Mesendoderm (in vitro differentiated cells): ENCODE measurements at places on chromosomes 12 and 14.

DNA sequence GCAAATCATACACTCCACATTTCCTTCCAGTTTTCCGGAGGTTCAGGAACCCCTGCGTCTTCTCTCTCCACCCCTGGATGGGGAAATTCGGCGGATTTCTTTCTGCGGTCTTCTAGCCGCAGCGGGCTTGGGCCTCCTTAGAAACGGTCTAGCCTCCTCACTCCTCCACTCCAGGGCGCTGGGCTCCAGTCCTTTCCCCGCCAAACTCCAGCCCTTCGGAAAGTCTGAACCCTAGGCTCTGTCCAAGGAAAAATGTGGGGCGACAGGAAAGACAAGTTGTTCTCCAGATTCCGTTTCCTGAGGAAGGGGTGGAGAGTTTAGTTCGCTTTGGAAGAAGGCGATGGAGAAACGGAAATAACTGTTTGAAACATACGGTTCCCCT lies 1.4 kb upstream of the HOXC10 start:
- DNase-seq: peak; percentile 18

- DNase-seq: no peak
Measured at GRCh38 chr14:70759398-70759797, 49.9 kb downstream of the MAP3K9 start.

DNA sequence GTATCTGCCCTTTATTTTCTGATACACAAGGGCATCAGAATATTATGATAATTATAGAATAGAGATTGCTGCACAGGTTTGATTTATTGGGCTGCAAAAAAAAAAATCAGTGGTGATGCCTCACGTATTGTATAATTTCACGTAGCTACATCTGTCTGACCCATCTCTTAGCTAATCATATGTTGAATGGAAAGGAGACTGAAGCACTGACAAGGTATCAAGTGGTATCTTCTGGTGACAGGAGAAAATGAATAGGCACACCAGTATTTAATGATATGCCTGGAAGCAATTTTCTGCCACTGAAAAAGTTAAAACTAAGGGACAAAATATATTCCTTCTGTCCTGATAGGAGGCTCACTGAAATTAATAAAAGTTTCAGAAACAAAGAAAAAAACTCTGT lies 837.2 kb upstream of the FBXO33 start:
- DNase-seq: no peak

- no peak for DNase-seq
Measured at GRCh38 chr12:50203691-50204090, 36.5 kb upstream of the CERS5 start.

DNA sequence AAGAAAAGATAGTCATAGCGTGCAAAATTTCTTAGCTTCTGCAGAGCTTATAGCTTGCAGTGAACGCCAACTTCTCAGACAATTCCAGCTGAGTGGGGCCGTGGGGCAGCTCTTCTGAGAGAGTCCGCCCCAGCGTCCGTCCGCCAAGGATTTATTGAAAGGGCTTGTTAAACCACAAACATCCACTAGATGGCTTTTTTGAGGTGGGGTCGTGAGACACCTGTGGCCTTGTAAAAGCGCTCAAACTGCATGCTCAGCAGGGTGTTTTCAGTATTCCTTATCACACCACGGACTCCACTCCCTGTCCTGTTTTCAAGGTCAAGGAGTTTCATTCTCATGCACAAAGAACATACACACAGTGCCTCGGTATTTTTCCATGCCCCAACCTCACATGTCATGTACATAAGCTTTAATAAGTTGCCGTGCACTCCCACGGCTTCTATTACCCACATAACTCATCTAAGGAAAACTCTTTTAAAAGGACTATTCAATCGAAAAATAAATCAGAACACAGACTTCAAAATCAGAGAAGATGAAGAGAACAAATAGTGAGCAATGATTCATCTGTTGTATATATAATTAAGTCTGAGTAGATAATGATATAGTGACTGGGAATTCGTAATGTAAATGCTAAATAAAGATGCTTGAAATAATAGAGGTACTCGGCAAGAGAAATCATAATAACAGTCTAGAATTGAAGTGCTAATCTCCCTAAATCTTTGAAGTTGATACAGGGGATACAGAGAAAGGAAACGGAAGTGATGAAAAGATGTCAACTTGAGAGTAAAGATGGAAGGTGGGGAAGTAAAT lies 46.7 kb downstream of the WBP11 start:
- peak; percentile 73 for DNase-seq

GRCh38 chr14:65846196-65846868 lies 433.8 kb downstream of the FUT8 start:
- DNase-seq: no peak

- DNase-seq: peak; percentile 61
Measured at GRCh38 chr14:33404964-33405574, 466.4 kb downstream of the NPAS3 start.

DNA sequence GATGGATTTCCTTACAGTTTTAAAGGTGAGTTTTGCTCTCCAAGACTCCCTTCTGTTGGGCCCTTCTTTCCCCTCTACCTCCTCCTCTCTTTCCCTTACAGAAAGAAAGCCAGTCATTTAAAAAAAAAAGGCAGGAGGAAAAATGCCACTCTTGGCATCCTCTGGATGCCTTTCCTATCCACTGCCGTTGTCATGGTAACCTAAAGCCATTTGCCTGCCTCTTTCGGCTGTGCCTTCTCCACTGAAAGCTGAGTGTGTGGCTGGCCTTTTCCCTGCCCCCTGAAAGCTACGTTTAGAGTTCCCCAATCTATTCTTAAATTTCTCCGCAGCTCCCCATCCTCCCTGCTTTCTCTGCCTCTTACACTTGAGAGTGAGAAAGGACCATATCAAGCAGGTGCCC lies 67.1 kb downstream of the TUNAR start:
- peak; percentile 82 for DNase-seq

DNA sequence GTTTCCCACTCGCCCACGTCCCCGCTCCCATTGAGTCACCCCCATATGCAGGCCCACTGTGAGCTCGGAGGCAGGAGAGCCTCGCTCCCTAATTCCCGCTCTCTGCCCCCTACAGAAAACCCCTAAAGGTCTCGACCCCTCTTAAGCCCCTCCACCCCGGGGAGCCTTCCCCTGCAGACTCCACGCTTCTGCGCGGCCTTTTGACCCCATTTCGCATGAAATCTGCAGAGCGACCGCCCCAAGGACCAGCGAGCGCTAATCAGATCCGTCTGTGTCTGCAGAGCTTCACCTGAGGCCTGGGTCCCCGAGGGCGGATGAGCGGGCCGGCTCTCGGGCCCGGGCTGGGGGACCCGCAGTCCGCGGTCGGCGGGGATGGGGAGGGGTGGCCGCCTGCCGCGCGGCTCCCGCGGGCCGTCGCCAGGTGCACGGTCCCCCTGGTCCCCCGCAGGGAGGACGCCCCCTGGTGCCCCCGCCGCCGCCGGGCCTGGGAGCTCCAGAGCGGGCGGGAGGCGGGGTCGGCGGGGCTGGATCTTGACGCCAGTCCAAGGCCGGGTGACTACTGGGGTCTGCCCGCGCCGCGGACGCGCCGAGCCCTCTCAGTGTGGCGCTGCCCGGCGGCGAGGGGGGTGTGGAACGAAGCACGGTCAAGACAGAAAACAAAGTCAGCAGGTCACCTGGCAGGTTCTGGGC lies 10.1 kb downstream of the BMP4 start:
- peak; percentile 57 for DNase-seq

DNA sequence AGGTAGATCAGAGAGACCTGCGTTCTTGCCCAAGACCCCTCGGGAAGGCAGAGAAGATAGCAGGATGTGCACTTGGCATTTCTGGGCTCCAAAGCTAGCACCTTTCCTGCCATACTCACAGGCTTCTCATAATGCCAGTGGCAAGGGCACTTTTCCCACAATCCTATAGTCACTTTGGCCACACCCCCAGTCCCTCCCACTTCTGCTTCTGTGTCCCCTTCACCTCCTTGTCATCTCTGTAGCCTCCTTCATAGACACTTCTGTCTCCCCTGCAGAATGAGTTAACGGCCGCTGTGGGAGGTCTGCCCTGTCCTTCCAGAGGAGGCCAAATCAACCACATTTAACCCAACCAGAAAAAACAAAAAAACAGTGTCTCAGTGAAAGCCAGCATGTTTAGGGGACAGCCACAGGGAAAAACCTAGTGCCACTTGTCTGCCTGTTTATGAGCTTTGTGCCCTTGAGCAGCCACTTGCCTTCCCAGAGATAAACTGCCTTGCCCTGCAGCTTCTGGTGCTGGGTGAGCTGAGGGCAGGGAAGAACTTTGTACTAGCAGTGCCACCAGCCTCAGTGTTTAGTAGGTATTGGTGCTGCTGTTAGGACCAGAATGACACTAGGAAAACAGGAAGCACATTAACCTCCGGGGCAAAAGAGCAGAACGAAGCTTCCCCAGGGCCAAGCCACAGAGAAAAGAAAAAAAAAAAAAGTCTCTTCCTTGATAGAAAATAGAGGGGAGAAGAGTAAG lies 193.0 kb upstream of the PWP1 start:
- DNase-seq: no peak

- no peak for DNase-seq
Measured at GRCh38 chr12:65319688-65320200, 41.3 kb downstream of the MSRB3 start.

DNA sequence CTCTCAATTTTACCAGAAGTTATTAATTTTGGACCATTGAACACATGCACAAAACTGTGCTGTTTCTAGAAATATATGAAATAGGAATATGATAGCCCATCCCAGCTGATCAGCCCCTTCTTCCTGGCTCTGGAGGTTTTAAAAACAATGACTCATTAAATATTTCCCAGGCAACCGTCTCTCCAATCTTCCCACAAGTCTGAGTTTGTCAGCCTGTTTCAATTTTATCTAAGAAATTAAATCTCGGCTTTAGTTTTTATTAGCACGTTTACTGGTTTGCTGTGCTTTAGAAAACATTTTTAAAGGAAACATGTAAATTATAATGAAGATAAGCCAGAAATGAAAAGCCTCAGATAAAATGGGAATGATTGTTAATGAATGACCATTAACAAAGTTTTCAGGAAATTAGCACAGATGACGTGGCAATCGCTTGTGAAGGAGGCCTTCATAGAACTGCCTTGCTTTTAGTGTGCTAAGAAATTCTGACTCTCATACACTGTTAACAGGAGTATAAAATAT lies 89.3 kb upstream of the RAP1B start:
- DNase-seq: no peak

DNA sequence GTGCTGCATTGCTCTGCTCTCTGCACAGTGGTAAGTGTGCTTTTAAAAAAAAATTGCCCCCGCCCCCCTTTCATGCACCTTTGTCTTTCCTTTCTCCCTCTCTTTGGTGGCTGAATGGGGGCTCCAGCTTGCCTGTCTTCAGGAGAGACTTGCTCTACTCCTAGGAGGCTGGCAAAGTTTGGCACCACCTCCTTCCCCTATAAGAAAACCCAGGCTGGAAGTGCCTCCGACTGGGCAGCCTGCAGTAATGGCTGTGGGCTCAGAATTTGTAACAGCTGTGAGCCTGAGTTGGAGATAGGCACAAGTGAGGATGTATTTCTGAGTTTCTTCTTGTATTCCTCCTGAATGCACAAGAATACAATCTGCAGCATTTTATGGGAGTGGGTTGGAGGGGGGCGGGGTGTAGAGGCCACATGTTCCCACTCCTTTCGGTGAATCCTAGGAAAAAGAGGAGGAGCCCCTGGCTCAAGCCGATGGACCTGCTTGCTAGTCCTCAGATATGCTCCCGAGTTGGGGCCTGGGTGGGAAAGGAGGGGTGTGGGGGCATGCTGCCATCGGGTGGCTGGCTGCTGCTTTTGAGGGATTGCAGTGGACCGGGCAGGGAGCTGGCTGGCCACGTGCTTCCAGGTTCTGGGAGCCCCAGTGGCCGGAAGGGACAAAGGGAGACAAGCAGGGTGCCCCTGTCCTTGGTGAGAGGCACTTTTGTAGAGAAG lies 124.3 kb downstream of the TSPAN9 start:
- no peak for DNase-seq

GRCh38 chr14:52266782-52267181 lies 716 bp upstream of the PTGDR start:
- no peak for DNase-seq

GRCh38 chr12:47746523-47746922 lies 12.2 kb downstream of the RAPGEF3 start:
- no peak for DNase-seq

GRCh38 chr12:71756054-71756690 lies 1.5 kb downstream of the RAB21 start:
- no peak for DNase-seq

GRCh38 chr12:91774434-91774921 lies 371.2 kb downstream of the BTG1 start:
- no peak for DNase-seq

DNA sequence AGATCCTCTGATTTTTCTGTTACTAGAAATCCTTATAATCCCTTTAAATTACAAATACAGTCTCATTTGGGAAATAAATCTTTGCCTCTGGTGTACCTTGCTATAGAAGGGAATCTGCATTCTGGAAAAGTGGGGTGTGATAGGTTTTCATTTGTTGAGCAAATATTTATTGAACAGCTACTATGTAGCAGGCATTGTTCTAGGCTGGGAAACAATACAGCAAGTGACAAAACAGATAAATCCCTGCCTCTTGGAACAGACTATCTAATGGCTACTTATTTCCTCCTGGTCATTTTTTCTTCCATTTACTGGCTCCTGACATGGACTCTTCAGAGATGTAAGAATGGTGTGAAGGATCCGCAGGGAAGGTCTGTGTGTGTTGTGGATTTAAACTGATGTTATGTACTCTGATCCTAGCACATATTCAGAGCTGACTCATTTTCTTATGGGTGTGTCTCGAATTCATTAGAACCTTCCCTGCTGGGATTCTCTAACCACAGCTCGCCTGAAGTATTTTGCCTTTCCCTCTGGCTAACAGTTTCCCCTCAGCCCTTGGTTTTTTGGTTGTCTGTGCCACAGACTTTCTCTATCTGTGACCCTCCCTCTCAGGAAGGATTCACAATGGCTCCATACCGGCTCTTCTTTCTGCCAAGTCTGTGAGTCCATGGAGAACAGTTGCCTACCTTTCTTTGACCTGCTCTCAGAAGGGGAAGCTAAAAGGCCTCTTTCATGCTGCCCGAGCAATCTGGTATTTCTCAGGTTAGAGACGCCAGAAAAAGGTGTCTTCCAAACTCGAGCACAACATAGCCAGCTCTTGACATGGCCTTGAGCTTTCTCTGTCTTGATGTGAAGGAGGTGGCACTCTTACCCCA lies 53.7 kb downstream of the TMTC2 start:
- DNase-seq: peak; percentile 91

DNA sequence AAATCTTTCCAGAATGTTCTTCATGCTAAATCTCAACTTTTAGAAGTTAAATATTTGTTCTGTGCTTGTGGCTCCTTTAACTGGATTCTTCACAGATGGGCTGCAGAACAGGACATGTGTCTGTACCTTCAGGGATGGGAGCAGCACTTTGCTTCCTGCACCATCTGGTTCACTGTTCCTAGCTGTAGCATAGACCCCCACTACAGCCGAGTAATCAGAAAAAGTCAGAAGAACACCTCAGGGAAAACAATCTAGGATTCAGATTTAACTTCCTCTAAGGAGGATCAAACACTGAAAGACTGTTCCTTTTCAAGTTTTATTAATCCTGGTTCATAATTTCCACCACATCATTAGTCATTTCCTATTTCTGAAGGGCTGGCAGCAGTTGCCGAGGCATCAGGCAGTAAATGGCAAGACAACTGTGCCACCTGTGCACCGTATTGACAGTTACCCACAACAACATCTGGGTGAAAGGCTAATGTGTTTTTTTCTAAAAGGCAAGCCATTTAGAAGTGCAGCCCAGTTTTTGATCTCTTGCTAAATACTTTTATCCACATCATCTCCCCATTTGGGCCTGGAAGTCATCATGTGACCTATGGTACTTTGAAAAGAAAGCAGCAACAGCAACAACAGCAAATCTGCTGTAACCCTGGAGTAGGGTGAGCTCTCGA lies 212.8 kb upstream of the BMP4 start:
- DNase-seq: no peak
